Stimulated activated CD4-positive, alpha-beta T cell treated with anti-CD3 and anti-CD28 coated beads, Interleukin-1b, Interleukin-23, amount 100 ng/mL, for 1 hour (primary cell): ENCODE measurements at places on chromosomes 13 and 19.

DNA sequence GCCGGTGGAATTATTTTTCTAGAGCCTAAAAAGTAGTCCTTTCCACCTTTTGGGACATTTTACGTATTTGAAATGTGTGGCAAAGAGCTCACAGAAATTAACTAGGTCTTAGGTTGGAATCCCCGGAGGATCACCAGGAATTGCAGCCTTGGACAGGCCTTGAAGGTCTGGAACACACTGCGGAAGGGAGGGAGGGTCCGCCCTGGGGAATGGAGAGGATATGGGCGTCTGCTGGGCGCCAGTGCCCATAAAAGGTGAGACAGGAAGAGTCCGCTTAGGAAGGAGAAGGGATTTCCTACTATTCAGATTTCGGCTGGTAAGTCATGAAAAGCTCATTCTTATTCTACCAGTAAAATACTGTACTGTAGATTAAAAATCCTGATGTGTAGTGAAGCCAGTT is 111.9 kb downstream of the COL4A2 start:
- DNase-seq = no peak

- no peak for DNase-seq
Measured at GRCh38 chr13:97076898-97077297, 82.6 kb upstream of the OXGR1 start.

GRCh38 chr19:34228762-34229161 is 25.6 kb upstream of the GARRE1 start:
- no peak for DNase-seq

- no peak for DNase-seq
Measured at GRCh38 chr19:3411636-3412035, 45.3 kb downstream of the NFIC start.

DNA sequence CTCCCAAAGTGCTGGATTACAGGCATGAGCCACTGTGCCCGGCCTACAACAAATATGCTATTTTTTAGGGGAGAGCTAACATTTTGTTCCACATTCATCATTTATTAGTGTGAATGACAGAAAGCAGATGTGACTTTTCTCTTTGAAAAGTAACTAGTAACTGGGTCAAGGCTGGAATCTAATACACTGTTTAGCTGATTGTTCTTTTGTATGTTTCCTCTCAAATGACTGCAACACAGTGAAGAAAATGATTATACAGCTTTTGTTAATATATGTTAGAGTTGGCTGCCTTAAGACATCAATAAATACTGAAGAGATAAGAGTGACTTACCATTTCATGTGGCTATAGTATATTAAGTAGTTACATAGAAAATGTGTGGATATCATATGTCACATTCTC is 27.0 kb downstream of the MTRF1 start:
- no peak for DNase-seq

DNA sequence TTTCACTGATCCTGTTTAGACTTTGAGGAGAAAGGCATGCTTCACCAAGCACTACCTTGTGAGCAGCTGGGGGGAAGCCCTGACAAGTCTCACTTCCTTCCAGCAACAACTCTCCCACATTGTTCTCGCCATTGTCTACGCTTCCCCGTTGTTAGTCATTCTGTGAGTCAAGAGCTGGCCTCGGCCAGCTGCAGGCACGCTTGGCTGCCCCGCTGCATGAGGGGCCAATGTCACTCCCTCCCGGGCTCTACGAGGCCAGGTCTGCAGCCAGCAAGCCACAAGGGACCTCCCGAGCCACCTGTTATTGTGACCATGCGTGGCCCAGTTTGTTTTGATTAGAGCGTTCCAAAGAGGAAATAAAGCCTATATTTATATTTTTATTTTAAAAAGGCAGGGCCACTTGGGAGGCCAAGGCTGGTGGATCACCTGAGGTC is 220.9 kb downstream of the FOXO1 start:
- DNase-seq = no peak

DNA sequence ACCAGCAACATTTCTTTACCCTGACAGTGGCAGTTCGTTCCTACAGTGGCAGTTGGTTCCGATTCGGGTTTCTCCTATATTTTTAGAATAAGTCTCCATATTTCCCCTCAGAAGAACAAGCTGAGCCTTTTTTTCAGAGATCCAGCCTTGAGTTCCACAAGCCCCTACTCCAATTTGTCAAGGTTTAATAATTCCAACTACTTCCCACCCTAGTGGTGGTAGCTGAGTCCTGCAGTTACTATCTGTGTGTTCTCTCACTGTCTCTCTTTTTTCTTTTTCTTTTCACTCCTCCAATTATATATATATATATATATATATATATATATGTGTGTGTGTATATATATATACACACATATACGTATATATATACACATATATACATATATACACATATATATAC is 1347.3 kb downstream of the PCDH9 start:
- DNase-seq = no peak

DNA sequence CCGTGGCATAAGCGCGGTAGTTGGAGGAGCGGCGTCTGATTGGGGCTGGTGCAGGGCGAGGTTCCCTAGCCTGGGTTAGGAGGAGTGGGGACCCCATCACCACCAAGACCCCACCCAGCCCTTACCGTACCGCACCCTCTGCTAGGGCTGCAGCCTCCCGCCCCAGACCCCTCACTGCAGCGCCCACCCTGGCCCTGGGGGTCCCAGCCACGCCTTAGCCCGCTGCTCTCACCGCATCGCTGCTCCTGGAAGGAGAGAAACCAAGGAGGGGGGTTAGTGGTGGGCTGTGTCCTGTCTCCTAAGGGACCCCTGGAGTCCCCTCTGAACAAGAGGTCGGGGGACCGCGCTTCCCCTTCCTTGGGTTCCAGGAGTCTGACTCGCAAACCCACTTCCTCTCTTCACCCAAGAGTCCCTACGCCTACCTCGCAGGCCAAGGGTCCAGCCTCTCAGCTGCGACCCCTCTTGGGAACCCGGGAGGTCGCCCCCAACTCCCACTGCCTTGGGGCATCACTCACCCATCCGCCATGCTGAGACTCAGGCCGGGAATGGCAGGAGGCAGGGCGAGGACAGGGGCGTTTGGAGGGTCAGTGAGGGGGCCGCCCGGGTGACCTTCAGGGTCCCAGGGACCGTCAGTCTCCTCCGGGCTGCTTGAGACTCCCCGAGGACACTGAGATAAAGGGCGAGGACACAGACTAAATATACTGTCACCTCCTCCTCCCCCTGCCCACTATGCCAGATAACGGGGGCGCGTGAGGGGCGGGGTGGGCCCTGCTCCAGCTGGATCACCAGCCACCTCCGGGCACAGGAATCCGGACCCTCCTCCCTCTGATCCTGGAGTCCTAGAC is at the start of gene TNNI3:
Gene TNNI3, minus strand, starts transcription at position 669 of the 845 bp plus-strand sequence. Its CDS starts 143 bp downstream, at position 526.
- no peak for DNase-seq

GRCh38 chr19:940591-941291 is 14.9 kb downstream of the ARID3A start:
- DNase-seq = no peak

DNA sequence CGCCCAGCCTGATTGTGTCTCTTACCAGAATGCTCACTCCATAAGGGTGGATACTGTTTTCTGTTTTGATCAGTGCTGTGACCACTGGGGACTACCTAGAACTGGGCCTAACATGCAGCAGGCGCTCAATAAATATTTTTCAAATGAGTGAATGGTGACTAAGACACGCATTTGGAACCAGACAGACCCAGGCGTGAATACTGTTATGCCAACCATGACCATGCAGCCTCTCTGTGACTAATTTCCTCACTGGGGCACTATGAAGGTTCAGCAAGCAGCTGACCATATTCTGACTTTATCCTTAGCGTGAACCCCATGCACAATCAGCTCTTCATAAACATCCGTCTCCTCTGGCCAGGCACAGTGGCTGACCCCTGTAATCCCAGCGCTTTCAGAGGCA is 13.0 kb upstream of the SPC24 start:
- no peak for DNase-seq

- no peak for DNase-seq
Measured at GRCh38 chr13:29369060-29369743, 226.3 kb downstream of the SLC7A1 start.

DNA sequence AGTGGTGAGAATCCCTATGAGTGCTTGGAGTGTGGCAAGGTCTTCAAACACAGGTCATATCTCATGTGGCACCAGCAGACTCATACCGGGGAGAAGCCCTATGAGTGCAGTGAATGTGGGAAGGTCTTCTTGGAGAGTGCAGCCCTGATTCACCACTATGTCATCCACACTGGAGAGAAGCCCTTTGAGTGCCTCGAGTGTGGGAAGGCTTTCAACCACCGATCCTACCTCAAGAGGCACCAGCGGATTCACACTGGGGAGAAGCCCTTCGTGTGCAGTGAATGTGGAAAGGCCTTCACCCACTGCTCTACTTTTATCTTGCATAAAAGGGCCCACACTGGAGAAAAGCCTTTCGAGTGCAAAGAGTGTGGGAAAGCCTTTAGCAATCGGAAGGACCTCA is 18.7 kb upstream of the AURKC start:
- no peak for DNase-seq

GRCh38 chr19:58407658-58408151 is 744 bp upstream of the ZNF584 start:
- no peak for DNase-seq

DNA sequence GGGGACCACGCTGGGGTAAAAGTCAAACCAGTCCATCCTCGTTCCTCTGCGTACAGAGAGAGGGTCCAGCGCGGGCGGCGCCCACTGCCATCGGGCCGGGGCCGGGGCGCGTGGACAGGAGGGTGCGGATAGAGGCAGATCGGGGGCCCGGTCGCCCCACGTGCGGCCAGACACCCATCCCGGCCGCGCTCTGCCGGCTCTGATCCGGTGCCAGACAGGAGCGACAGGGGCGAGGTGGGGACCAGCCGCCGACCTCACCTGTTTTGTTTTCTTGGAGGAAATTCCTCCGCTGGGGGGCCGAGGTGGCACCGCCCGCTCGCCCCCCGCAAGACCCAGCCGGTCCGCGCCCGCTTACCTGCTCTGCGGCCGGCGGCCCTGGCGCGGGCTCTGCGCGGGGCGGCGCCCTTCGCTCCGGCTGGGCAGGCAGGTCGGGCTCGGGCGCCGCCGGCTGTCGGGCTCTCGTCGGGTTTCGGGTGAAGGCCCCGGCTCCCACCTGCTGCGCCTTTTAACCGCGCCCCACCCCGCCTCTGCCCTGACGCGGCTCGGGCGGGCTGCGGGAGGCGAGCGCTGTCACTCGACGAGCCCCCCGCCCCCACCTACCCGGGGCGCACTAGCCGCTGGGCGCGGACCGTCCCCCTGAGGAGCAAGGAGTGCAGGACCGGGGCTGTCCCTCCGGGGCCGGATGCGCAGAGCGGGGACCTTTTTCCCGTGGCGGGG is at the start of gene GJB6:
Gene GJB6, minus strand, starts transcription at position 481 of the 717 bp plus-strand sequence. CDS start 8,839 bp downstream, outside the sequence.
- DNase-seq = no peak

- no peak for DNase-seq
Measured at GRCh38 chr13:76523740-76524340, 362.4 kb downstream of the KCTD12 start.

GRCh38 chr13:81017513-81018152 is 676.7 kb upstream of the SPRY2 start:
- no peak for DNase-seq

DNA sequence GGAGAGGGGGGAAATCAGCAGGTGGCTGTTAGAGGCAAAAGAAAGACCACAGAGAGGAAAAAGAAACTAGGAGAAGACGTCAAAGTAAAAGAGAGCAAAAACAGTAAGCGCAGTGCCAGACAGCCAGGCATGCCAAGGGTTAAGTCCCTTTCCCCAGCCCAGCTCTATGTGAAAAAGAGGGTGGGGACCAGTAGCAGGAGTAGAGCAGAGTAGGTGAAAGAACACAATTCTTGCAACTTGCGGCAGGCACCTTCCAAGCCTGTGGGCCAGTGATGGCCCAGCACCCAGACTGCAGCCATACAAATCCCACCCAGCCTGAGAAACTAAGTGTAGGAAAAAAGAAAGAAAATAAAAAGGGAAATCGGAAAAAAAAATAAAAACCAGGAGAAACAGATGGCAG is 64.2 kb upstream of the ZNF85 start:
- DNase-seq = no peak

DNA sequence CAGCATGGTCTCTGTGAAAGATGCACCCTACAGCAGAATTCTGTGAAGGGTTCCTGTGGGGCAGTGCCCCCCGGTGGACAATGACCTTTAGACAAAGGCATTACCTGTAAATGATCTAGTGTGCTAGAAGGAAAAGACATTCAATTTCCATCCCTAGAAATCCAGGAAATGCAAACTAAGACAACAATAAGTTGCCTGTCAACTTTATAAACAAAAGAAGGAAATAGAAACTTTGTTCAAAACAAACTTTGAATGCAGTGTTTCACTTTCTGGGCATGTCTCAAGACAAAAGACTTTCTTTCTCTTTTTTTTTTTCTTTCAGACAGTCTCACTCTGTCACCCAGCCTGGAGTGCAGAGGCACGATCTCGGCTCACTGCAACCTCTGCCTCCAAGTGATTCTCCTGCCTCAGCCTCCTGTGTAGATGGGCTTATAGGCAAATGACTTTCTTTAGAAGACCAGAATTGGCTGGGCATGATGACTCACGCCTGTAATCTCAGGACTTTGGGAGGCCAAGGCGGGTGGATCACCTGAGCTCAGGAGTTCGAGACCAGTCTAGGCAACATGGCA is 15.5 kb downstream of the TEX101 start:
- no peak for DNase-seq

DNA sequence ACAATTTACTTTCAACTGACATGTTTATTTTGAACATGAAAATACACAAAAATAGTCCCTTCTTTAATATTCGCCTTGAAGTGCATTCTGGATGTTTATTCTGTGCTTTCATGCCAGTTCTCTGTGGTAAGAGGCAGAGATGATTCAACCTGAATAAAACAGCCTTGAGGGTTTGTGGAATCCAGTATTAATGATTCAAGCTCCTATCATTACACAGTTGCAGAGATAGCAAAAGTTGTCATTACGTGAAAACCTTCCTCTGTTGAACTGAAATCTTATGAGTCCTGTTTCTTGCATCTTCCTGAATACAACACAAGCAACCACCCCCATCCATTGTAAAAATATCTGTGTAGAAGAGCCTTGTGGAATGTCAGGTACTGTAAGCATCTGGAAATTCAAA is 142.3 kb upstream of the HTR2A start:
- DNase-seq = no peak
